ENCODE measurements at places on chromosomes 5 and 9.

- DNase-seq = no peak
Measured at GRCh38 chr5:135718151-135718550, 116.3 kb upstream of the SLC25A48 start.

- DNase-seq = no peak
Measured at GRCh38 chr9:32579706-32580331, 6.9 kb upstream of the NDUFB6 start.

DNA sequence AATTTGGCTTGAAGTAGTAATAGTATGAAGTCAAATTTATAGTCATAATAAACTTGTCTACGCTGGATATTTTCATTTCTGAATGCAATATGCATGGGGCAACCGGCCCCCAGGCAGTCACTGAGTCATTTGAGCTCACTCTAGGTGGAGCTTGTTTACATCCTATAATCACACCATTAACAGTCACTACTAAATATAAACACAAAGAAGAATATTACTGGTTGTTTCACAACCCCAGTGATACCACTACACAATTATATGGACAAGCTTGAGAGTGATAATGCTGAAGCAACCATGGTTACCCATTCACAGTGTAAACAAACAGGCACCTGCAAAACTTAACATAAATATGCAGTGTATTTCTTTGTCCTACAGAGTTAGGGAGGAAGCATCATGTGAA, 68.7 kb downstream of the MARCHF3 start:
- DNase-seq = no peak

DNA sequence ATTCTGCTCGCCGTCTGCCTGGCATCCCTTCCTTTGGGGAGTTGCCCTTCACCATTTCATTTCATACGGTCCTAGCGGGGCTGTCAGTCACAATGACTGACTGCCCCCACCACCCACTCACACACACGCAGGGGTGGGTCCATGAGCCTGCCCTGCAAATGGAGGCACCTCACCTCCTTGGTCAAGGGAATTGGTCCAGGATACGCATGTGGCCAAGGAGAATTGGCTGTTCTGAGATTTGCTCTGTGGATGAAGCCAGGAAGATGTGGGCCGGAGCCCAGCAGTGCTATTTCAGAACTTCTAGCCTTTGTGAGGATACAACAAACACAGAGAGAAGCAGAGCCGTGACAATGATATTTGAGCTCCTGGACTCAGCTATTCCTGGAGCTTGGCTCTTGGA, 17.0 kb downstream of the C1QTNF2 start:
- no peak for DNase-seq

- DNase-seq = no peak
Measured at GRCh38 chr5:134510970-134511795, 14.3 kb upstream of the JADE2 start.

DNA sequence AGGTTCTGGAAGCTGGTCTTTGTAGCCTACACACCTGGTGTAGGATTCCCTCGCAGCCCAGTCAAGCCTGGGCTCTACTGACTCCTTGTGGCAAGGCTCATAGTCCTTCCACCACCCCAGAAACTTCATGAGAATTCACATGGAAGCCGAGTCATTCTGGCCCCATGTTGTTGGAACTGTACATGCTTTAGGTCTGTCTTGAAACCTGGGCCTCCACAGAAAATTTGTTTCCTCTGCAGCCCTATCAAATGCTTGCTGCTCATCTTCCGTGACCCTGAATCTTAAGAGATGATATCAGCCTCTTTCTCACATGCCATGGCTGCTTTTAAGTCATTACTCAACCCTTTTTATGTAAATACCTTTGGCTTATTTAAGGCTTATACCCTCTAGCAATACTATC, 113.4 kb upstream of the GRHPR start:
- no peak for DNase-seq

DNA sequence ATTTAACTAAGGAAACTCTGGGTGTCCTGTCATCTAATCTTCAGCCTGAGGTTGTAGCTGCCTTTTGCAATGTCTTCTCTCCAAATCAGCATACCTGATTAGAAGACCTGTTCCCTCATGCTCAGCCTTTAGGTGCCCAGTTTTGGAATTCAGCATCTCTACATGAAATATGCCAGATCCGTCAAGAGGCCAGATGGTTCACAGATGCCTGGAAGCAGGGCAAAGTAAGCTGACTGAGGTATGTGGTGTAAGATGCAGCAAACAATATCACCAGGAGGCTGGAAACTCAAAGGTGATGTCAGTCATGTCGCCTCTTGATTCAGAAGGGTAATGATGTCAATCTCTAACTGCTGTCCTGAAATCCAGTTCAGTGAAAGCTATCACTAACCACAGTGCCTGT, 324.4 kb downstream of the PRELID2 start:
- no peak for DNase-seq

GRCh38 chr5:132592521-132592920, 35.7 kb downstream of the RAD50 start:
- DNase-seq = no peak

DNA sequence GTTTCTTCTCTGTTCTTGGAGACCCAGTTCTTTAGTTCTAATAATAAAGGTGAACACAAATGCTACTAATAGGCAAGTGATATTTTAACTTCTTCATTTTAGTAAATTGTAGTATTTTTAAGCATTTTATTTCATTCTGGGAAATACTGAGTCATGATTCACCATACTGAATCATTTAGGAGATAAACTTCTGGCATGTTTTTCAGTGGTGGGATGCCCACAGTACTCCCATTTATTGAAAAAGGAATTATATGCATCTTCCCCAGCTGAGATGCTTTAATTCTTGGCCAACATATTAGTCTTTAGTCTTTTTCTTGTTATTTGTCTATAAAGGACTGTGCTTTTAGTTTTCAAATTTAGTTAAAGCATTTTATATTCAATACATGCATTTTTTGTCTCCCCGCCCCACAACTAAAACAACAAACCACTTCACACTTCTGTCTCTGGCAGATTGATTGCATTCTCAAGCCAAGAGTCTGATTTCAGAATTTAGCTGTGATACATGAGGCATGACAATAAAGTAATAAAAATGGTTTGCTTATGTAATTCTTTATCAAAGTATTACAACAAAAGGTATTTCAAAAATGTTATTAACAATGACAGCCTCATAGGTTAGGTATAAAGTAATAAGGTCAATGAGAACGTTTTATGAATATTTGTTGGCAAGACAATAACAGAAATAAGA, 125.2 kb upstream of the CDH18 start:
- DNase-seq = no peak

DNA sequence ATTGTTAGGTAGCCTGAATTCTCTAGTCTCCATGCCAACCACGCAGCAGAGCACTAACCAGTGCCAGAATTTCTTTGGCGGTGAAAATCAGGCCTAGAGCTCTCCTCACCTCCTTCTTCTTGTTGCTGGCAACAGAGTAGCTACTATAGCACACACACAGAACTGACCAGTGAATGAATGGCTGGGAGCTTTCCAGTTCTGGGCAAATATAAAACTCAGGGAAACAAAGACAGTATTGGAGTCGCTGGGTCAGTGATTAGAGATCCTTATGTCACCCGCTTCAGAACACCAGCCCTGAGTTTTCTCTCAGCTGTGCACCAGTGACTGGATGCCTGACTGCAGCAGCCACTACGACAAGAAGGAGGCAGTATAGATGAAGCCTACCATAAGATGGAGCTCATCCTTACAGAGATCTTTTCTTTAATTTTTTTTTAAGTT, 26.9 kb upstream of the FEM1C start:
- DNase-seq = no peak

DNA sequence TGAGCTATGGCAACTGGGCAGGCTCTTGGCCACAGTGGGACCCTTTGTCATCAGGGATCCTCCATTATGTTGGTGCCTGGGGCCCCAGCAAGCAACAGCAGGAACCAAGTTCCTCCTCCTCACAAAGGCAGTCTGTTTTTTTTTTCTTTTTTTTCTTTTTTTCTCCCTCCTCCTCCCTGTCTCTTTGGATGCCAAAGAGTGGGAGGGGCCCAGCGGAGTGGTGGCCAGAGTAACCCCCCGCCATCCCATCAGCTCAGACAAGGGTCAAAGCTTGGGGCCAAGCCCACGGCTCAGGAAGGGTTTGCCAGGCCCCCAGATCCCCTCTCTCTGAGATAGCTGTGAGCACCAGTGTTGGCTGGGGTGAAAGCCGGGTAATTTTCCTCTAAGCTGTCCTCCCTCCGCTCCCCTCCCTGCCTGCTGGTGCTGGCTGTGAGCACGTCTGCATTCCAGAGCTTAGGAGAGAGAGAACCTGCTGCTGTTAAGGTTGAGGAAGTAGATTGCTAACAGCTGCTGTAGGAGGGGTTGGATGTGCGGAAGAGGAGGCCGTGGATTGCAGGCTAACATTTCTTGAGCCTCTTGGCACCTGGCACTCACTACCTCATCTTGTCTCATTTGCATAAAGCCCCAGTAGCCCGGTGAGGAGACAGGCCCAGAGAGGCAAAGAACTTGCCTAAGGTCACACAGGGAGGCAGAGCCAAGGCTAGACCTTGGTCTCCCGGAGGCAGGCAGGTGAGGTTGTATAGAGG, 21.2 kb downstream of the GSN start:
- no peak for DNase-seq

DNA sequence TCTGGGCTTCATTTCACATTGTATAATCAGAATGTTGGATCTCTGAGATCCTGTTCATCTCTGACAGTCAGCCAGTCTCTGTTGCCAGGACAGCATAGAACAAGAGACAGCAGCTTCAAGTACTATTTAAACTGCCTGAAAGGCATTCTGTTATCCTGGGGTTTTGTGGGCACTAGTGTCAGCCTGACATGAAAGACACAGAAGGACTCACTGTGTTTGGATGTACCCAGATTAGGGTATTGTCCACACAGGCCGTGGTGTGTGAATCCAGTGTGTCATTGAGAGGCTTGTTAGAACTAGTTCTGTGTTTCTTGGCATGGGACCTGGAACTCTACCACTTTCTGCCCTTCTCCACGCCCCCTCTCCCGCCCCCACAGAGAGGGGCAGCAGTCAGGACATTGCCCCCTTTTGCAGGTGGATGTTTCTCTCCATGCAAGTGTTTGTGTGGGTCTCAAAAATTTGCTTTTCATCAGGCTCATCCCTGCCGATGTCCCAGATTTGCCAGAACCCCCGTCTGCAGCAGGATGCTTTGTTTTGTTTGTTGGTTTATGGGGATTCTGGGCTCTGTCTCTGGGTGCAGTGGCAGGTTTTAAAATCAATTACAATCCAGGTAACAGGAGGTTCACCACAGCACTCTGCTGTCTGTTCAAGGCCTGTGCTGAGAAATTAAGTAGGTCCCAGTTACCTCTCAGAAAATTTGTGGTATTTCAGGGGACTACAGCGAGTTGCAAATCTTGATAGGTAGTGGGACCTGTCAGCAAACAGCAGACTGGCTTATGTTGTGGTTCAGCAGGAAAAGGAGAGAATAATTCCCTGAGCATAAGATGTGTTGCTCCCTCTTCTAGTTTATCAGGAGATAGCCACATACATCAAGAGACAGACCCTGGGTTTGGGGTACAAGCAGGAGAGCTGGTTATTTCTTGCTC, 144.6 kb downstream of the DOCK2 start:
- DNase-seq = no peak

- DNase-seq = no peak
Measured at GRCh38 chr9:130682421-130683121, 11.0 kb upstream of the EXOSC2 start.

- DNase-seq = no peak
Measured at GRCh38 chr5:168047669-168048111, 243.8 kb upstream of the WWC1 start.

DNA sequence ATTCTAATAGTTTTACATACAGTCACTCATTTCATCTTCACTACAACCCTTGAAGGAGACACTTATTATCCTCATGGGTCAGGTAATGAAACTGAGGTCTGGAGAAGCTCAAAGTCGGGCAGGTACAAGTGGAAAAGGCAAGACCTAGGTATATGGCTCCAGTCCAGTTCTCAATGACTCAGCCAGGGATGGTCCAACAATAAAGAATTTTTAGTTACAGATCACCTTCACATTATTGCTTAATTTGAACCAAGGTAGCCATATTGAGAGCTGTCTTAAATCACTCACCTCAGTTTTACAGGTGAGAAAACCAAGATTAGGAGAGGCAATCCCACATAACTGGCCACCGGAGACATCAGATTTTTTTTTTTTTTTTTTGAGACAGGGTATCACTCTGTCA, 55.4 kb downstream of the PTPN3 start:
- DNase-seq = no peak

DNA sequence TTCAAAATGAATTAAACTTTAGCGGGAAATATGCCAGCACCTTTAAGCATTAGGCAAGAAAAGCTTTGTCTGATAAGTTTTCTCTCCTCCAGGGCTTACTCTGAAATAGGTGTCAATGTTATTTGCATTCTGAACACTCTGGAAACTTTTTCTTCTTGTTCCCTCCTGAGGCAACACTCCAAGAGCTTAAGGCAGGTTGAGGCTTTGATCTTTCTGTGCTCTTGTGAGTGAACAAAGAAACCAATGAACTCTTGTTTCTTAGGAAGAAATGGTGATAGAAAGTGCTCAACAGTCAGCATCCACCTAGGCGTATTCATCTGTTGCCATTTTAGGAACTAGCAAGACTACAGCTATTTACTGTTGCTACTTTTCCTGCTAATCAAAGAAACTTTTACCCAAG, 259.8 kb downstream of the NFIB start:
- no peak for DNase-seq

DNA sequence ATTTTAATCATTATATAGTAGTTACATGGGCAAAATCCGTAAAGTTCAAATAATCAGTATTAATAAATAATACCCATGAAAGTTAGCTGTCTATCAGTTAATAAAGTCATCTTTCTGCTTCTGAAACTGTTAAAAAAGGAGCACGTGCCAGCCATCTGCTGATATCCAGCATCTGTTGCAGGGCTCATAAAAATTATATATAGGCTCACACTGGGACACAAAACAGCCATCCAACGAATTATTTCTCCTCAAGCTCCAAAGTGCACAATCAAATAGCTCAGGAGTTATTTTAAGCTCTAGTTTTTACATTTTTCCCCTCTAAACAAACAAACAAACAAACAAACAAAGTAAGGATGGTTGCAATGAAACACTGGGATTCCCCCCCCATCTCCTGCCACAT, 48.3 kb downstream of the MRPS27 start:
- DNase-seq = no peak

DNA sequence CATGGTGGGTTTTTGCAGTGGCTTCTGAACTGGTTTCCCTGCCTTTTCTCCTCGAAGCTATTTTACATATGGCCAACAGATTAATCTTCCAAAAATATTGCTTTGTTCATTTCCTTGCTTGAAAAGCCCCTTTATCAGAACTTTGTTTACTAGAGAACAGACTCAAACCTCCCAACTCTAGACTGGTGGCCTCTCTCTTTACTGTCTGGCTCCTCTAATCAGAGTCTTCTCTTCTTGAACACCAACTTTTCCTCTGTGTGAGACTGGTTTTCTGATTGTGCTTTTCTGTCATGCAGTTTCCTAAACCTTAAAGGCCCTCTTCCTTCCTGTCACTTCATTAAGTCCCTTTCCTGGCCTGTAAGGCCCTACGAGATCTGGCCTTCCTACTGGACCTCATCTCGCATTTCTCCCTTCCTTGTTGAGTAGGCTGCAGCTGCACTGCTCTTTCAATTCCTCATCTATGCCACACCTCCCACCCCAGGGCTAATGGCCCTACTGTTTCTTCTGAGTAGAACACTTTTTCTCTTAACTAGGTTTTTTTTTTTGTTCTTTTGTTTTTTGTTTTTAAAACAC, 5.7 kb downstream of the C9orf43 start:
- peak; percentile 43 for DNase-seq

GRCh38 chr5:130141659-130142320, 237.5 kb downstream of the CHSY3 start:
- no peak for DNase-seq

All from GM18507 (cell line).